Omental fat pad (tissue), 4 donors: ENCODE measurements at places on chromosomes 2 and 18. TPM values are rescaled to one million over a fixed set of nuclear protein-coding genes. Genes with fewer than 3 reads are reported as not detected.

DNA sequence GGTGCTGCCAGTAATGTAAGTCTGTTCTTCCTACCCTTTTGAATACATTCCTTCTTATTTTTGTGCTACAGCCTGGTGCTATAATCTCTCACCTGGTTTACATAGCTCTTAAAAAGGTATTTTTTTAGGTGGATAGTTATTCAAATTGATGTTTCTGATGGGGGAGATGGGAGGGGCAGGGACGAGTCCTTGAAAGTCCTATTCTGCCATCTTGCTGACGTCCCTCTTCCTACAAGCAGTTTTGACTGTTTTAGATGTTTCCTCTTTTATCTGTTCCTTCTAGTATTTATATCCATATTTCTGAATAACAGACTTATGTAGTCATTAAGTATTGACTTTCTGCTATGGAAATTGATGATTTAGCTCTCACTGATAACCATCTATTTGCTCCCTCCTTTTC, 256.4 kb downstream of the KIAA1328 start:
- DNase-seq, result no peak

DNA sequence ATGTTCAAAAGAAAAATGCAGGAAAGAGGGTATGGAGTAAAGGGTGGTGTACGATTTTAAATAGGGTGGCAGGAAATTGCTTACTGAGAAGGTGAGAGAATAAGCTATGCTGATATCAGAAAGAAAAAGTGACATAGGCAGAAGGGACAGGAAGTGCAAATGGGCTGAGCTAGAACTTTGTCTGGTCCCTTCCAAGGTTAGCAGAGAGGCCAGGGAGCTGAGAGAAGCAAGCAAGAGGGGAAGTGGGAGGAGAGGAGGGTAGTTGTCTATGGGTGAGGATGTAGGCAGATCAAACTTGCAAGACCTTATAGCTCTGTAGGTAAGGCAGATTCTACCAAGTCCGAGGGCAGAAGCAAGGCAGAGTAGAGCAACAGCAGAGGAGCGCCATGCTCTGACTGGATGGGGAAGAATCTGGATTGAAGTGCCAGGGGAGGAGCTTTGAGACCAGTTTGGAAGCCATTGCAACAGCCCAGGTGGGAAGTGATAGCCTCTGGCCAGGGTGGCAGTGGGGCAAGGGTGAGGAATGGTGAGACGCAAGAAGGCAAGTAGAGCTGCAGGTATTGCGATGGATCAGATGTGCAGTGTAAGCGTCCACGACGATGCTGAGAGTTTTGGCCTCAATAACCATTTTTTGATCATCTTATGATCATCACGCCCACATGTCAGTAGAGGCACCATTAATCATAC, 134.4 kb upstream of the APCDD1 start:
- no peak for DNase-seq

The CRYGD gene
- total RNA-seq, result not detected

- no peak for DNase-seq
These were observed 7.7 kb downstream of the OTX1 start for GRCh38 chr2:63058144-63058920.

- DNase-seq, result no peak
These were observed 20.3 kb upstream of the LAPTM4A start for GRCh38 chr2:20071397-20072383.

The SERPINB10 gene
- 0.31 TPM for total RNA-seq

The RALB gene
- total RNA-seq, result 47.8 TPM

DNA sequence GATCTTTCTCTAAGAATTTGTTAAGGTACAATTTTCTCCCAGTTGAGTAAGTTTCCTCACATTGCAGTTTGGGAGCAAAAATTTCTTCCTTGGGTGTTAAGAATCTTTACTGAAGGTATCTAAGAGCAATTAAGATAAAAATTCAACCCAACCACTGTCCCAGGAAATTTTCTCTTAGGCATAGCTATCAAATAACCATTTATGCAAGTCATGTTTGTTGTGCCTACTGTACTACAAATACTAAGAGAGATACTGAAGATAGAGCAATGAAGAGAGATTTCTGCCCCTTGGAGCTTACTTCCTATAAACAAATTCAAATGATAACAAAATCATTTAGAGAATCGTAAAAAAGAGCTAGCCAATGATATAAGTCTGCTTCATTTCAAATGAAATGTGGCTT, 402.8 kb downstream of the LRRTM4 start:
- DNase-seq, result no peak

DNA sequence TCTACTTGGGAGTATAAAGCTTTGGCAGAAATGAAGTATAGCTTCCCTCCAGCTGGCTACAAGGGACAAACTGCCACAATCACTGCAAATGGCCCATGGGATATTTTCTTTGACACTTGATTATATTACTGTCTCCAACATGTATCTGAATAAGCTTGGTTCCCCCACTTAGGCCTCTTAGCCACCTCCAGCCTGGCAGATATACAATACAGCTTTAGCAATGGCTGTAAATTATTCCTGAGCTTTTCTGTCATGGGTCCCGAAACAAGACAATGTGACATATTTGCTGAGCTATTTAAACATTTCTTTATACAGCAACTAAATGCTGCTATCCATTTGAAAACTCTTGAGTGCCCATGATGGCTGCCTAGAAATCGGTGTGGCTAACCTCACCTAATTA, 406.2 kb downstream of the SUCLG1 start:
- DNase-seq, result no peak

The ICA1L gene
- 3.4 TPM for total RNA-seq

DNA sequence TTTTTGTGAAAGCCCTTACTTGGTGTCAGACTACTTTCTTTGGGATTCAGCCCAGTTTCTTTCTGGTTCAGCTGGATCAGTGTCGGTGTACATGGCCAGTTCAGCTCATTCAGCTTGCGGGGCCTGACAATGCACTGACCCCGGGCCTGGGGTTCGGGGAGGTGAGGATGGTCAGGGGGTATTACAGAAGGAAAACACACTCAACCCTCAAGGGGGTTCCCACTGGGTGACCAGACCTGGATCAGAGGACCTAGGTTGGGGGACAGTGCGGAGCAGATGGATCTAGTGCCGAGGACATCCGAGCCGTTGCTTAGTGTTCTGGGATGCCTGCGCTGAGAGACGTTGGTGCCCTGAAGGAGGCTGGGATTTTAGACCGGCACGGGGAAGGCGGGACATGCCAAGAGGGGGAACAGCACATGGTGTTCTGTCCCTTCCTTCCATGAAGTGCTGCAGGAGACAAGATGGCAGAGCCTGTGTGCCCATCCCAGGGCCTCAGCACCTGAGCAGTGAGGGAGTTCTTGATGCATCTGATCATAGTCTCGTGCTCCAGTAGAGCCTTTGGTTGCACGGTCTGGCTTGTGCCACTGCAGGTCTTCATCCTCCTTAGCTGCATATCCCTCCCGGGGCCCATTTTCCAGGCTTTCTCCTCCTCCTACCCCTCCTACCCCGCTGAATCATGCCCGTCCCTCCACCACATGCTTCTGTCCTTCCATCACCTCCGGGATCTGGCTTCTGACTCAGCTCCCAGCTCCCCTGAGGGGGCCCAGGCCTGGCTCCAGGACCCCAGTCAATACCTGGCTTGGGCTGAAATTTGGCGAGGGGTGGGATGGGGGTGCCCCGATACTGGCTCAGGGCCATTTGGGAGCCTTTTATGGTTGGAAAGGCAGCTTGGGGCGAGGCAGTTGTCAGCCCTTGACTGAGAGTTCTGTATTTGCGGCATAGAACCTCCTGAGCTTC, 18.0 kb downstream of the SPEG start:
- peak; percentile 63 for DNase-seq

GRCh38 chr2:84495539-84496146, 20.7 kb upstream of the DNAH6 start:
- DNase-seq, result no peak

The STARD6 gene
- total RNA-seq, result not detected

GRCh38 chr2:4662161-4662779, 958.9 kb downstream of the DCDC2C start:
- DNase-seq, result no peak

The PFN4 gene
- not detected for total RNA-seq

The FN1 gene
- 89.6 TPM for total RNA-seq

The RNMT gene
- 18.5 TPM for total RNA-seq

The VSNL1 gene
- total RNA-seq, result not detected

The RMC1 gene
- total RNA-seq, result 23.8 TPM

The TACR1 gene
- total RNA-seq, result 6.3 TPM

The LRRC30 gene
- total RNA-seq, result not detected

The RABL2A gene
- total RNA-seq, result 4.5 TPM

The ARMC9 gene
- total RNA-seq, result 4.9 TPM

DNA sequence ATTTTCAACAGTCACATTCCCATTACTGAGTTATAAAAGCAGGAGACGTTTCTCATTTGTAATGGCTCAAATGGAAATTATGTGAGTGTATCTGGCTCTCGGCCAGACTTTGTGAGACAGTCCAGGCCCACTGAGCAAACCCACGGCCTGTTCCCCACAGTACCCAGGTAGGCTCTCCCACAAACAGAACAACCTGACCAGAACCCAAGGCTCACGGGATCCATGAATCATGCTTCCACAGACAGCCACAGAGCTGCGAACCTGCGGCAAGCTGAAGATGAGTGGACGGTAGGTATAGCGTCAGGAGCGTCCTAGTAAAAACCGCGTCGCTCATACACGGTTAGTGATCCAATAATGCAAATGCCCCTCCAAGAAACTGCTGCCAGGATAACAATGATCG, 34.2 kb downstream of the NDUFA10 start:
- no peak for DNase-seq

The RASGRP3 gene
- 20.8 TPM for total RNA-seq

The SULT1C4 gene
- 4.8 TPM for total RNA-seq

DNA sequence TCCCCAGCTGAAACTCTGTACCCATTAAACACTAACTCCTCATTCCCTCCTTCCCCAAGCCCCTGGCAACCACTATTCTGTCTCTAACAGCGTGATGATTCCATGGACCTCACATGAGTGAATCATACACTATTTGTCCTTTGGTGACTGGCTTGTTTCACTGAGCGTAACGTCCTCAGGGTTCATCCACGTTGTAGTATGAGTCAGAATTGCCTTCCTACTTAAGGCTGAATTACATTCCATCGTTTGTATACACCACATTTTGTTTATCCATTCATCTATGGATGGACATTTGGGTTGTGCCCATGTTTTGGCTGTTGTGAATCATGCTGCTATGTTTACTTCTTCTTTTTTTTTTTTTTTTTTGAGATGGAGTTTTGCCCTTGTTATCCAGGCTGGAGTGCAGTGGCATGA, 19.6 kb upstream of the CABLES1 start:
- DNase-seq, result no peak

DNA sequence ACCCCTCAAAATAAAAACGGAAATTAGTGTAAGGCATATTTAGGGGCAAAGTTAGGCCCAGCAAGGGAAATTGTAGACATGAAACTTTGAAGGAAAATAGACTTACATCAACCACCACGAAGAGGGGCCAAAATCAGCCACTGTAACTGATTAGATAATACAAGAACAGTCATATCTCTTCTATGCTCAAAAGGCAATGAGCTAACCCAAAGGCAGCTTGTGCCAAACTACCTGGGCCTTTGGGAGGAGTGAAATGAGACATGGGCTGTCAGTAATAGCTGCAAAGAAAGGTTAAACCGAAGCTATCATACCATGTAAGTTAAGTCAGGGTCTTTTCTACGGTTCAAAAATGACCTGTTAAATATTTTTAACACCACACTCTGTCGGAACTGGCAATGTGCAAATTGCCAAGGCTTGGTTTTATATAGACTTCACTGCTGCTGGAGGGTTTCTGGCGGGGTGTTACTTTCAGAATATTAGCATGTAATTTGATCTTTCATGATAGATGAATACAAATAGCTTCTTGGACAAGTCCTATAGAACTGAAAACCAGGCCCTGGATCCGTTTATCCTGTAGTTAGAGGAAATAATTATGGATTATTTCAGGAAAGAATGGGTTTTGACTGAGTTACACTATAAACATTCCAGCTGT, 69.6 kb downstream of the ACVR1 start:
- DNase-seq, result no peak

The ACMSD gene
- not detected for total RNA-seq

GRCh38 chr18:3150688-3151087, 69.1 kb downstream of the MYOM1 start:
- no peak for DNase-seq

The CSRNP3 gene
- total RNA-seq, result 1.5 TPM

GRCh38 chr2:218398437-218399390, 954 bp upstream of the CTDSP1 start:
- peak; percentile 51 for DNase-seq

GRCh38 chr2:169585673-169586072, 1.5 kb downstream of the PPIG start:
- DNase-seq, result no peak

GRCh38 chr2:25505622-25506021, 163.9 kb upstream of the DNMT3A start:
- DNase-seq, result no peak

GRCh38 chr2:215878476-215879063, 134.8 kb downstream of the MREG start:
- no peak for DNase-seq

DNA sequence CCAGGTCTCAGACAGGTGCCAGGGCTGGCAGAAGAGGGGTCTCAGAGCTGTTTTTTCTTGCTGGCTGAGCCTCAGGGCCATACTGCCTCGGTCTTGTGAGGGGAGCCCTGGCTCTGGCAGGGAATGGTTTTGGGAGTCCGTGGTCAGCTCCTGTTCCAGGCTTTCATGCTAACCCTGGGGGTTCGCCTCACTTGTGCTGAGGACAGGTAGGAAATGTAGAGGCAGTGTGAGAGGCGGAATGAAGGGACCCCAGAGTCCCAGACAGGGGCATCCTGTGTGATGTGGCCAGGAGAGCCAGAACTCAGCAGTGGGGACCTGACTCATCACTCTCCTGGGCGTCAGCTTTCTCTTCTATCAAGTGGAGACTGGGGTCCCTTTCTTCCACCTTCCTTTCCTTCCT, 5.7 kb upstream of the CELF4 start:
- no peak for DNase-seq

DNA sequence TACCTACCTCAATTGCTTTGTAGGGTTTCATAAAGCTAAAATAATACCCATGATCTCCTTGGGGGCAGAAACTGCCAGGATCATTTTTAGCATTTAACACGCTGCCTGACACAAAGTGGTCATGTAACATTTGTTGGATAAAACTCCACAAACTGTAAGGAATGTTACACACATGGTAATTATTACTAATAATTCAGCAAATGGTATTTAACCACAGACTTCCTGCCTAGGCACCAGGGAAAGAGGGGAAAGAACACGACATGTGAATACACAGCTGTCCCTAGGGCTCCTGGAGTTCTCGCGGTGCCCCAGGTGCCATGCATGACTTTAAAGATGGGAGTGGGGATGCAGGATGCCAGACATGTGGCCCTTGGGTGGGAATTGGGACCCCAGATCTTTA, 43.5 kb downstream of the ASAP2 start:
- no peak for DNase-seq
